Fibroblast of skin of right quadriceps (primary cell): ENCODE measurements at places on chromosomes 2 and 18.
A peak's percentile ranks its signal among the peaks of the same experiment; 100 is the strongest.

DNA sequence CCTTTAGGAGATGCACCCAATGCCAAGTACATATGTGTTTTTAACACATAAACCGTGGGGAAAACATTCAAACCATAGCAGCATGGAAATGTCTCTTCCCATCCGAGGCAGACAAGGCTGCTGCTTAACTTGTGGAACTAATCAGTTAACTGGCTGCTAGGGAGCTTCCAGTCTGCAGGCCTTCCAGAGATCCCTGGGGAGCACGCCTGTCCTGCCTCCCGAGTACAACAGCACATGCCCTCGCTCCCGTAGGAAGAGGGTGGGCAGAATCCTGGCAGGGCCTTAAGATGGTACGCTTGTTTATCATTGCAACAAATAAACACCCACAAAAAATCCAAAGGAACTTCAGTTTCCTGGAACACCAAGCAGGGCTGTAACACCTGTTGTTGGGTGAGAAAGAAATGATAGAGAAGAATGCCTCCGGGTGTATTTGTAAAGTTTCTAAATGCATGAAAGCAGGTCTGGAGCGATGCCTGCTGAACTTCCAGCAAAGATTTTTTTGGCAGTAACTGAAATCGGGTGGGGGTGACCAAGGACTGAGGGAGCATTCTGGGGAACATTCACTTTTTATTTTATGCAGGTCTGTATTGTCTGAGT is 56.2 kb downstream of the EDAR start:
- DNase-seq: no peak

GRCh38 chr18:60372596-60372995 is at the start of gene MC4R:
MC4R (minus strand) TSS chr18:60372775; CDS start chr18:60372349, 426 bp downstream.
- peak; percentile 92 for DNase-seq

GRCh38 chr2:150681120-150681804 is 193.8 kb upstream of the RND3 start:
- DNase-seq: peak; percentile 88

GRCh38 chr2:36512705-36513104 is 85.3 kb downstream of the FEZ2 start:
- no peak for DNase-seq

- no peak for DNase-seq
These were observed 19.2 kb upstream of the GPR35 start for GRCh38 chr2:240605867-240606743.

DNA sequence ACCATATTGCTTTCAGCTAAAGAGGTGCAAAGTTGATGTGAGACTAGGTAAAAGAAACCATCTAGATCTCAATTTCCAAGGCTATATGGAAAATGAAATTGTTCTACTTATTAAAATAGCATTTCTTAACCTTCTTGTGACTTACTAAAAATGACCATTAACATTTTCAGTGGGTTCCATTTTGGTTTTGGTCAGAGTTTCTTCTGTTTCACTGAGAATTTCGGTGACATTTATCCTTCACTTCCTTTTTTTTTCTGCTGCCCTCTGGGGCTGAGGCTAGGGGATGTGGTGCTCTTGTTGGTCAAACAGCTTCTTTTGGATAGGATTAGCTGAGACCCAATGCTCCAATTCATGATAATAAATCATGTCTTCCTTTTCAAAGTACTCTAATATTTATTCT is 44.3 kb upstream of the REL start:
- no peak for DNase-seq

DNA sequence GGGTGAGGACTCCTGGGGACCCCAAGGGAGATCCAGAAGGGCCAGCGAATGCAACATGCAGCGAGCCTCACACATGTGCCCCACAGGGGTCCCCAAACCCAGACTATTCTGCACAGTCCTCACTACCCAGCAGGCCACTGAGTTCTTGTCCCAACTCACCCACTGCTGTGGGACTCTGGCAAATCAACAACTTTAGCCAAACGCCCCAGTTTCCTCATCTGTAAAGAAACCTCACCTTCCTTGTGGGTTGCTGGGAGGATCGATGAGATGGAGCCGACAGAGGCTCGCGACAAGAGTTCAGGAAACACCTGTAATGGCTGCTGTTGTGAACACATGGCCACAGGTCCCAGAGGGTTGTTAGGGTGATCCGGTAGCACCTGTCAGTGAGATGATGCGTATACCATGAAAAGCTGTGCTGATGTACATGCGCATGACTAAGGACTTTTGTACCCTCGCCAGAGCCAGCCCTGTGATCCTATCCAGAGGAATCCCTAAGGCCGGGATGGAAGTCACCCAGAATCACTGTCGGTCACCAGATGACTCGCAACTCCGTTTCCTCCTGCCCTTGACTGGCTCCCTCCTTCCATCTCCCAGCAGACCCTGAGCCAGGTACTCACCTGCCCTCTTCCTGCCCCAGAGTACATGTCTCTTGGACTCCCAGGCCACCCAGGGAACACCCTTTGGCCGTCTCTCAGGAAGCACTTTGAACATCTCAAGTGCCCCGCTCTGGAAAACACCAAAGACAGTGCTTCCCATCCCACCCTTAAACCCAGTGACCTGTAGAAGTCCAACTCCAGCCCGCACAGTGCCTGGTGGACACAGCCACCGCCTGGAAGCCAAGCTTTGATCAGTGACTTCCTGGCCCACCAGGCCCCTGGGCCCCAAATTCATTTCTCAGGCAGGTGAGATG is 103.3 kb upstream of the ID2 start:
- DNase-seq: no peak

GRCh38 chr2:46942891-46943626 is 27.5 kb upstream of the MCFD2 start:
- DNase-seq: no peak

DNA sequence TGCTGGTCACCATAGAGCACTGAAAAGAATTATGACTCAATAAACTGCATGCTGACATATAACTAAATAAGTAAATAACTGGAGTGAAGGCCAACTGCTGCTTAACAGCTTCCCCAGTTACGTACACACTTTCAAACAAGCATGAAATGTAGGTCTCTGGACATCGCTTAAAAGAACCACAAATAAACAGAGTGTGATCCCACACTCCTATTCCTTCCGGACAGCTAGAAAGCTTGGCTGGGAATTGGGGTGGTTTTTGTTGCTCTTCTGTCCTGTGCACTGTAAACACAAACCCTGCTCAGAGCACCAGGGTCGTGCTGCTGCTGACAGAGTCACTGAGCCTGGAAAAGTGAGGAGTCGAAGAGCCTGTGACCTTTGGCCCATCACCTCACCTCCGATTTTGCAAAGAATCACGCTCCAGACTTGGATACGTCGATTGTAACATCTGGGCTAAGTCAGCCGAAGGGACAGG is 162.7 kb upstream of the NT5C1B start:
- no peak for DNase-seq

DNA sequence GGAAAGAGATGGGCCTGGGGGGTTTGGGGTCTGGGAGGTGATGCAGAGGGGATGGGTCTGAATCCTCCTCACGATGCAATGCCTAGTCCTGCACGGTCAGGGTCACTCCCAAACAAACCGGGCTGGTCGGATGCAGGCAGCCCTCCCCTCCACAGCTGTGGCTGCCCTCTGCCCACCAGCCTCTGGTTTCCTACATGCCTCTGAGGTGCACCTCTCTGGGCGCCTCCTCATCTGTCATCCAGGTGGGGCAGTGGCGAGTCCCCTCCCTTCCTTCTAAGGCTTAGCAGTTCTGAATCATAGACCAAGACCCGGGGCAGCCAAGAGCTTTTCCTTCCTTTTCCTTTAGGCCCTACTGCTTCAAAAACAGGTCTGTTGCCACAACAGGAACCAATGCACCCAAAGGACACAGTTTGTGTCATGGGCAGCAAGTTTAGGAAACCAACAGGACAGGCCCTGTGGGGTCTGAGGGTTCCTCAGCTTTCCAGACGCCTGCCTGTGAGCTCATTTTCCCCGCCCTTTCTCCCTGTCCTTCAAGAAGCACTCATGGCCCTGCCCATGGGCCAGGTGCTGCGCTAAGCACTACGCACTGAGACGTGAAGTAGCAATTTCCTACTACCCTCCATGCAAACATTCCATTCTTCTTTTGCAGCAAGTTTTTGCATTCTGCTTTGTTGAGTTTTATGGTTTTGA is 6.5 kb upstream of the MAL start:
- DNase-seq: no peak

DNA sequence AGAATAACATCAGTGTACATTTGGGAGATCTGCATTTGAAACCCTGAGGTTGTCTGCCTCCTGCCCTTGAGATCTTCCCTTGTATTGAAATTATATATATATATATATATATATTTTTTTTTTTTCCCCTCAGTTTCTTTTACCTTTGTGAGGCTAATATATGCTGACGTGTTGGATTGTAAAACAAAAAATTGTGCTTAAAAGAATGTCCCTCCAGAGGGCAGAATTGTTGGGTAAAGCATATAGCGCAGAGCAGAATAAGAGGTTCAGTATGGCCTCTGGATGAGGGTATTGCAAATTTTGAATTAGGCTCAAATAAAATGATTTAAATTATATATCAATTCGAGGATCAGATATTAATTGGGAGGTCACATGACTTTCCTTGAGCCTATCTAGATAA is 12.4 kb downstream of the NABP1 start:
- no peak for DNase-seq

DNA sequence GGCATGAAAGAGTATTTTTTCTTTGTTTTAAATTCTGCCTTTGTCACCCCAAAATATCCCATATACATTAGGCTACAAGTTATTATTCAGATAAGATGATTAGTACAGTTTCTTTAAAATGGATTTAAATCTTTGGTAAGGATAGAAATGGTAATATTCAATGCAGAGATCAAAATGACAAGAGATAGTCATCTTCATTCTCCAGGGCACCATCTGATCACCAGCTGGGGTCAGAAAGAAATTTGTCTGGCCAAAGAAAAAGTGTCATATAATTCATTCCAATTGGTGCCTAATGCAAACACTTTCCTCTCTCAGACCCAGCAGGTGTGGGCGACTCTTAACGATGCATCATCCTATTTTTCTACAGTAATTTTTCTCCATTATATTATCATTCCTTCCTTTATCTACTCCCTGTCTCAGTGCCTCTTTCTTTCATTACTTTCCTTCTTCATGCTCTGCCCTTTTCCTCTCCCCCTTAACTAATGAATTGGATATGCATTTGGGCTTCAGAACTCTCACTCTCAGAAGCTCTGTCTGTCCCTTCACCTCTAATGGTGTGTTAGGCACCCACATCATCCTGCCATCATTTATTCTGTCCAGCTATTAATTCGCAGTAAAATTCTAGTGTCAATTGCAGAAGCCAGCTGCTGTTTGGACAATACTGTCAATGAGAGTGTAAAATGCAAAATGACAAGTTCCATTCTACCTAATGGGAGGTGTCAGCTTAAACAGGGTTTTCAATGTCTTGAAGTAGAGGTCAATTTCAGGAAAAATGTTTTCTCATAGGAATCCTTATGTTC is 570.5 kb downstream of the TDRD15 start:
- no peak for DNase-seq

GRCh38 chr2:88880441-88880953 is 189.0 kb downstream of the RPIA start:
- DNase-seq: peak; percentile 38

DNA sequence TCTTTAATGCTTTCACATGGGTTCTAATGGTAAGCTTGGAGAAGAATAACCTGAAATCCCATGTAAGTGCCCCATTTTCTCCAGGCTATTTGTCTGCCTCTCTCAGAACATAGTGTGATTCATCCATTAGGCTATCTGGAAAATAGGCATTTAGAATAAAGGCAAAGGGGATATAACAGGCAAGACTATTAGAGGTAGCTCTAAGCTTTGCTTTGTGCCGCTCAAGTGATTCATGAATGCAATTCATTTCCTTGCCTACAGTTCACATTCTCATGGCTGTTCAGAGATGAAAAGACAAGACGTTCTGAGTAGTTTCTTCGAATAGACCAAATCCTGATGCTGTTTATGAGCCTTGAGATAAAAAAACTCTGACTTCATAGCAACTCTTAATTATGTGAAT is 101.7 kb downstream of the ANKRD44 start:
- no peak for DNase-seq

- no peak for DNase-seq
These were observed 48.7 kb upstream of the AGAP1 start for GRCh38 chr2:235445116-235445515.

GRCh38 chr2:132414081-132414480 is 2.5 kb upstream of the GPR39 start:
- no peak for DNase-seq

- no peak for DNase-seq
These were observed 240.9 kb downstream of the SLC8A1 start for GRCh38 chr2:40210968-40211353.

GRCh38 chr2:190705280-190705679 is 56.4 kb downstream of the NAB1 start:
- DNase-seq: no peak

DNA sequence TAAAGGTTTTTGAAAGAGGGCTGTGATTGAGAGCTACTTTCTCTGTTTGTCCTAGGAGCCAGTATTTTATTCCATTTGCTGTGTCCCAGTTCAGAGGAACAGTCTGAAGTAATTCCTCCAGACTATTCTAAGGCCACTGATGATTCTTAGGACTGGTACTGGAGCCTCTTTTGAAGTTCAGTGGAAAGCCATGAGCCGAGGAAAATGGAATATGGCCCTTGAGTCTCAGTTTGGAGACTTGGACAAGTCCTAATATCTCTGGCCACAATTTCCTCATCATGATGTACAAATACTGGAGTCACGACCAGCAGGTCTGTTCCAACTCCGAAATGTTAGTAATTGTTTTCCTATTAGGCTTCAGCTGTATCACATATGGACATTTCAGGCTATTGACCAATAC is 7.1 kb upstream of the COLEC12 start:
- no peak for DNase-seq

- DNase-seq: no peak
These were observed 38.4 kb upstream of the STAT4 start for GRCh38 chr2:191189112-191189635.

DNA sequence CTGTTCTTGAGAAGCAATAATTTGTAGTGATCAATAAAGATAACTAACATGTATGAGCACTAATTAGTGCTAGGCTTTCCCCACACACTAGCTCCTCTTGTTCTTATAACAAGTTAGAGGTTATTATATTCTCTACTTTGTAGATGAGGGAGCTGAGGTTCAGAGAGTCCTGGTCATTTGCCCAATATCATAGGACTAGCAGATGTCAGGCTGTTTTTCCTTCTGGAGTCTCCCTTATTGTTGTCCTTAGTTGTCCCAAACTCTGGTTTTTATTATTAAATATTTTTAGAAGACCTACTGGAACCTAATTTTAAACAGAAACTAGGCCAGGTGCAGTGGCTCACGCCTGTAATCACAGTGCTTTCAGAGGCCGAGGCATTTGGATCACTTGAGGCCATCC is 16.5 kb upstream of the TTC39C start:
- DNase-seq: no peak

DNA sequence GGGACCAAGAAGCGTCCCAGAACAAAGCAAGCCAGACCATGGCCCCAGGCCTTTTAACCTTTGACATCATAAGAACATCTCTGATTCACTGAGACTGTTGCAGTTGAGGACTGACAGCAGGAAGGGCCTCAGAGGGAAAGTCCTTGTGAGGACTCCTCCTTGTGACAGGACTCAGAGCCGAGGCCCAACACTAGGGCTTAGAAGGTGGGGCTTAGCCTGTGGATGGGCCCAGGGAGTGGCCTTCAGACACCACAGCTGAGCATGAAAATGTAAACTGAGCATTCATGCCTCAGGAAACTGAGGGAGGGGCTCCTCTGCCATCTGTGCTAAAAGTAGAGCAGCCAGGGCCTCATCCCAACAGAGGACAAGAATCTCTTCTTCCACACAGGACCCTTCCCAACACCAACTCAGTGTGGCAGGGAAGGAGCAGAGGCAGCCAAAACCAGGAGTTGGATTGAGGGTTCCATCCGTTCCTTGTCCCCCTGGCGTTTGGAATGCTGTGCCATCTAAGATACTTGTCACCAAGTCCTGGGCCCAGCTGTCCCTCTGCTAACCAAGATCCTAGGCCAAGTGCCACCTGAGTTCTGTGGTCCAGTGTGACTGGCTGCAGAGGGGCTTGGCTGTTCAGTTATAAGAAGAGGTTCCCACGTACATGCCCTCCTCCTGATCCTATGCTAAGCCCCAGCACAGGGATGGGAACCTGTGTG is 37.5 kb upstream of the CAB39 start:
- DNase-seq: no peak
